ENCODE measurements at places on chromosomes 11 and 22.

DNA sequence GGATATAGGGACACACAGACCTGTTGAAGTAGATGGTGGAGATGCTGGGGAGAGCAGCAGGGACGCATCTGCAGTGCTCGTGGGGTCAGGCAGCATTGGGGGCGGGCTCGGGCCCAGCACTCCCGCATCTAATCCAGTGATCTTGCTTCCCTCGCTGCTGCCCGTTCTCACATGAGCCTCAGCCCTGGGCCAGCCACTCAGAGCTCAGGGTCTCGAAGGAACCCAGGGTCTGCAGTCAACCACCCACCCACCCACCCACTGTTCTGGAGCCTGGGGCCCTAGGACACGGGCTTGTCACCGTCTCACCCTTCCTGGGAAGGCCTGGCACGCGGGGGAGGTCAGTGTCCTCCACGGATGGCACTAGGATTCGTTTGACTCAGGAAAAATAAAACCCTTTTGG lies 406.0 kb downstream of the TBC1D22A start:
- DNase-seq: no peak

GRCh38 chr22:30801695-30802094 lies 107.0 kb downstream of the OSBP2 start:
- no peak for DNase-seq

DNA sequence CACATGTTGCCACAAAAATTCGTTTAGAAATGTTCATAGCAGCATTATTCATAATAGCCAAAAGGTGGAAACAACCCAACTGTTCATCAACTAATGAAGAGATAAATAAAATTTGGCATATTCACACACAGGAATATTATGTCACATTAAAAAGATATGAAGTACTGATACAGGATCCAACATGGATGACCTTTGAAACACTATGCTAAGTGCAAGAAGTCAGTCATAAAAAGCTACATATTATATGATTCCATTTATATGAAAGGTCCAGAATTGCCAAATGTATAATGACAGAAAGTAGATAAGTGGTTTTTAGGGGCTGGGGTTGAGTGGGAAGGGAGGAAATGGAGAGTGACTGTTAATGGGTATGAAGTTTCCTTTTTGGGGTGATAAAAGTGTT lies 9.0 kb downstream of the PRR5L start:
- no peak for DNase-seq

DNA sequence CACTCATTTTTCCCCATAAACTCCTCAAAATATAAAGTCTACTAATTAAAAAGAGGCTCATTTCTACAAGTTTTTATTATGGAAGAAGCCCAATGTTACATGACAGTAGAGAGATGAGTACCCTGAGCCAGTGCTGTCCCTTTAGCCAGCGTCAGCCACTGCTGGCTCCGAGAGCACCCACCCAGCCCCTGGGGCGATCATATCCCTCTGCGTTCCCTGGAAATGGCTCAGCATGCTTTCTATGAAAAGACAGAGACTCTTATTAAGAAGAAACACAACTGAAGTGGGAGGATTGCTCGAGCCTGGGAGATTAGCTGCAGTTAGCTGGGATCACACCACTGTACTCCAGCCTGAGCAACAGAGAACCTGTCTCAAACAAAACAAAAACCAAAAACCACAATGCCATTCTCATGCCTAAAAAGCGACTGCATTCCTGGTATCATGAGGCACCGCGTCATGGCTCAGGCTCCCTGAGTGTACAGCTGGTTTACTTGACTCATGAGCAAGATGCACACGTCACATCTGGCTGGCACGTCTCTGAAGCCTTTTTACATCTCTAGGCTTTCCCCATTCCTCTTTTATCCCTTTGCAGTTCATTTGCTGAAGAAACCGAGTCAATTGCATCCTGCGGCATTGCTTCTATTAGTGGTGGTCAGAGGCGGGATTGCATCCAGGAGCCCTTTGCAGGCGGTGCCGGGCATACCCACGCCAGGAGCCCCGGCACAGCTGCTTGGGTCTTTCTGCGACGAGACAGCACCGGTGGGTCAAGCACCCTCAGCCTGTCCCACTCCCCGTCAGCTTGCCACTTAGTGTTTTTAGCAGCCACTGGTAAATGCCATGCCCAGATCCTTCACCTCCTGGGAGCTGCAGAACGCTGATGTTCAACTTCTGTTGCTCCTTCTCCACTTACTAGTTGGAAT lies 119.9 kb downstream of the CTTN start:
- no peak for DNase-seq

DNA sequence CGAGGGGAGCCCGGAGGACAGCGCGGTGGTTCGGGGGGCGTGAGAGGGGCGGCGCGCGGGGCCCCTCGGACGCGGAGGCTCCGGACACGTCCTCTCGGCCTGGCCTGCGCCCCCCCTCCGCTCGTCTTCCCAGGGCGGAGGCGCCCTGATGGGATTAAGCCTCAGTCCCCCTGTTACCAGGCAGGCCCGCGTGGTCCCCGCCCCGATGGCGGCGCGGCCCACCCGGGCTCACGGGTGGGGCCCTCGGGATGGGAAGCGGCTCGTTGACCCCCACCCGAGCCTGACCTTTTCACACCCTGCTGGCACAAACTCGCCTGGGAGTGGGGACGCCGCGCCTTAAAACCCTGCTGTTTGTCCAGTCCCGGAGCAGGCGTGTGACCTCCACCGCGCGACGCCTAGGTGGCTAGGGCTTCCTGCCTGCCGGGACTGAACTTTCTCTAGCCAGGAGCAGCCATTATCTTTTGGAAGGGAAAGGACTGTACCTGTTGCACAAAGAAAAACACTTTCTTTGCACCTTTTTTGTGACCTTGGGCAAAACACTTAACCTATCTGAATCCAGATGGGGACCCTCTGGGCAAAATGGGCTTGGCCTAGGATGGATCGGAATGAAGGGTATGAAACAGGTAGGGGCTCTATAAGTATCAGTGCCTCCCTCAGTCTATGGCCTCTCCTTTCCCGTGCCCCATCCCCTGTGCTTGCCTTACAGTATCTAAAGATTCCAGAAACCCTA lies 1.0 kb downstream of the KIAA1671 start:
- no peak for DNase-seq

DNA sequence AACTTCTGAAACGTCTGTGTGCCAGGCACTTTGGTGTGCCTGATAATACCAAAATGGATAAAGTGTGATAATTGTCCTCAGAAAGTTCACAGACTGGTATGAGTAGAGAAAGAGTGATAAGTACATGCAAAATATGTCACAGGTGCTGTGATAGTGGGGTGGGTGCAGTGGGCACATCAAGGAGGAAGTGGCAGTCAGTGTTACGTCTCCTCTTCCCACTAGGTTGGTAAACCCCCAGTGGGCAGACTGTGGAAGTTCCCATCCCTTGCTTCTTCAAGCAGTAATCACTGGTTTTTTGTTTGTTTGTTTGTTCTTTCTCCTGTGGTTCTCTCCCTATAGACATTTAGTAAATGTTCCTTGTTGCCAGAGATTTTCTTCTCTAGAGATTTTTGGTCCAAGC lies 5.4 kb downstream of the RNF121 start:
- no peak for DNase-seq

GRCh38 chr11:78291503-78292108 lies 102.9 kb downstream of the USP35 start:
- peak; percentile 15 for DNase-seq

DNA sequence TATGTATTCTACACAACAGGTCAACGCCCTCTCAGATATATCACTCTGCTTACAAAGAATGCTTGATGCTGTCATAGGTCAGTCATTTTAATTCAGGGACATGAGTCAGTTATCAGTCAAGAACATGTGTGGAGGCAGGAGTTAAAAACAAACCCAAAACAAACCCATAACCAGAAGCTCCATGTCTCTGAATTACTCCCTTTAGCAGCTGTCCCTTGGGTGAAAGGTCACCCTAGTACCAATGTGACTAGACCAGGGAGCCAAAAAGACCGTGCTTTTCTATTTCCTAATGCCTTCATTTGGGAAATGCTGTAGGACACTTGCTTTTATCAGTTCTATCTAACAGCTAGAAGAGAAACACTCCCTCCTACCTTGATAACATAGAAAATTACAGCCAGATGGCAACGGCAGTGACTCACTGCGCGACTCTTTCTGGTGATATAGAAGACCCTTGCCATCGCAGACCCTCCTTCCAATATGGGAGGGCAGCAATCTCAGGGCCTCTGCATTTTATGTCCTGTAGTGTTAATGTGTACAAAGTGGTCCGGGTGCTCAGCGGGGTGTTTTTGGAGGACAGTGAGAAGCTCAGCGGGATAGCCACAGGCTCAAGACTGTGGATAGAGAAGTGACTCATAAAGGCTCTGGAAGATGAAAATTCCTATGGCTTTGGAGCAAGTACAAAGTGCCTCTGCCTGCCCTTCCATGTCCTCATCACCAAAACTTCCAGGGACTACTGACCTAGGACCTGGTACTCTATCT lies 24.8 kb downstream of the APOL5 start:
- DNase-seq: no peak

DNA sequence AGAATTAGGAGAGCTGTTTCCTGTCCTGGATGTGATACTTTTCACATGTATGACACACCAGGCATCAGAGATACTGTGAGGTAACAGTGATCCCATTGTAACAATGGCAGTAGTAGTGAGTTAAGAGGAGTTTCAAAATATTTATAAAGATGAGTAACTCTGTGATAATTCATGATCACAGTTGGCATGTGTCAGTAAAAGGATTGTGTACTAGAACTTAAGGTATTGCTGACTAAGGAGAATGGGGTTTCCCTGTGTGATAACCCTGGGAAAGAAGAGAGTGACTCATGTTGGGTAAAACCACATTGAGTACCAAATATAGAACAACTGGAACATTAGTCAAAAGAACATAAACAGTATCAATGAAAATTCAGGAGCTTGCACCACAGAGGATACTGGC lies 22.9 kb upstream of the SLC5A1 start:
- DNase-seq: no peak

Data from stimulated activated naive CD8-positive, alpha-beta T cell treated with anti-CD3 and anti-CD28 coated beads, Interleukin-15, amount 100 ng/mL, for 72 hours (primary cell).